ENCODE measurements at places on chromosomes 5 and 9.
A peak's percentile ranks its signal among the peaks of the same experiment; 100 is the strongest.

GRCh38 chr5:82938901-82939725 lies 138.1 kb downstream of the TMEM167A start:
- no peak for DNase-seq

- DNase-seq: no peak
Measured at GRCh38 chr9:115593587-115594091, 475.7 kb upstream of the TNC start.

- peak; percentile 34 for DNase-seq
Measured at GRCh38 chr5:32443145-32443540, 1.4 kb downstream of the ZFR start.

GRCh38 chr5:65334077-65334476 lies 147.6 kb downstream of the ADAMTS6 start:
- no peak for DNase-seq

- no peak for DNase-seq
Measured at GRCh38 chr5:73433982-73434342, 14.6 kb downstream of the FOXD1 start.

GRCh38 chr5:177382423-177383029 lies 1.7 kb upstream of the SLC34A1 start:
- DNase-seq: peak; percentile 45

- DNase-seq: no peak
Measured at GRCh38 chr9:20479419-20480155, 142.7 kb downstream of the MLLT3 start.

DNA sequence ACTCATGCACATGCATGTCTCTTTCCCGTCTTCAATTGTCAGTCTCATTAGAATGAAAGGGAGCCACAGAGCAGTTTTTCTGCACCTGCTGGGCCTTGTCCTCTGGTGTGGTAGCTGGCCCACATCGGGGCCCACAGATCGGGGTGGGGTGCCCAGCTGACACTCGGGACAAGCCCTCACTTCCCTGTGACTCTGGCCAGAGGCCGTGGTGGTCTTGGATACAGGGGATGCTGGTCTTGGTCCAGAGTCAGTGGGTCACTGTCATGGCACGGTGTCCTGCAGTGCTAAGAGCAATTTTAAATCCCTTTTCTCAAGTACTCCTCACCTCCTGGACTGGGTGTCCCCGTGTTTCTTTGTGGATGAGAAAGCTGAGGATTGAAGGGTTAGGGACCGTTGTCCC lies 193.2 kb downstream of the CACNA1B start:
- no peak for DNase-seq

Measured in activated CD4-positive, alpha-beta T cell treated with anti-CD3 and anti-CD28 coated beads for 48 hours (primary cell).